NCI-H1694 treated with DMSO at 0.1 percent for 48 hours (cell line): ENCODE measurements at places on chromosomes 2 and 18.

DNA sequence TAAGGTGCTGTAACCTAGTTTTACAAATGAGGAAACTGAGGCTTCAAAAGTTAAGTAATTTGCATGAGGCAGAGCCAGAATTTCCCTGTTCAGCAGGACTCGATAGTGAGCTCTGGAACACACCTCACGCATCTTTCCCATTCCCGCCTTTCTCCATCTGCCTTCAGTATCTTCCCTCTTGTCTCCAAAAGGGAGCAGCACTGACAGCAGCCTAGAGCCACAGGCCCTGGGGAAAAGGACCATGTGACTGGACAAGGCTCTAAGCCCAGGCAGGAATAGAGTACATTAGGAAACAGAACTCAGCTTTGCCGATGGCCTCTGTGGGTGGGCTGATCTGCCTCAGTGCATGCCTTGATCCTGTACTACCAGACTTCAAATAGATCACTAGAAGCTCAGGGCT lies 21.5 kb downstream of the GPR155 start:
- DNase-seq, result no peak

DNA sequence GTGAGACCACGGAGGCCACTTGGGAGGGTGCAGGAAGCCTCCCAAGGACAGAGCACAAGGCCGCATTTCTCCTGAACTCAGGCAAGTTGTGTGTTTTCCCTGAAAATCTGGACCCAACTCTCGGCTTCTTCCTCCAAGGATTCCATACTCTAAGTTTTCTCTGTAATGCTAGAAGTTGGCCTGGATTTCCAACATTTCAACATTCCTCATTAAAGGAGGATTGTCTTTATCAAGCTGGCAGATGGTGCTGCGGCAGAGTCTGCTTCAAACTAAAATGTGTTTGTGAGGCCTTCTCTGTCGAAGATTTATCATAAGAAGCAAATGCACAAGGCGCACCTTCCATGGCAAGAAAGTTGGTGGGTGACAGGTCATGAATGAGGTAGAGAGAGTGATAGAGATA lies 94.4 kb upstream of the SATB2 start:
- DNase-seq, result no peak

- DNase-seq, result no peak
These were observed 209.3 kb upstream of the SOX11 start for GRCh38 chr2:5482929-5483331.

DNA sequence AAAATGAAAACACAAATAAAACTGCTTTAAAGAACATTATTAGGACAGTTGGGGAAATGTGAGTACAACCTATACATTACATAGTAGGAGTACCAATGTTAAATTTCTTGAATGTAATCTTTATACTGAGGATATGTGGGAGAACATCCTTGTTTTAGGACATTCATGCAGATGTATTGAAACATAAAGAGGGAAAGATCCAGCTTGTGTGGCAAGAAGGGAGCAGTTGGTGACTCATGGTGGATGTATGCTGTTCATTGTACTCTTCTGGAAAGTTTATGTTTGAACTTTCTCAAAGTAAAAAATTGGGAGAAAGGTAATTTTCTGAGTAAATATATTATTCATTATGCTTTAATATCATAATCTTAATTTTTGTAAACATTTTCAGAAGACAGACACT lies 132.1 kb upstream of the DLGAP1 start:
- no peak for DNase-seq

GRCh38 chr18:68611311-68611710 lies 103.6 kb downstream of the TMX3 start:
- no peak for DNase-seq

DNA sequence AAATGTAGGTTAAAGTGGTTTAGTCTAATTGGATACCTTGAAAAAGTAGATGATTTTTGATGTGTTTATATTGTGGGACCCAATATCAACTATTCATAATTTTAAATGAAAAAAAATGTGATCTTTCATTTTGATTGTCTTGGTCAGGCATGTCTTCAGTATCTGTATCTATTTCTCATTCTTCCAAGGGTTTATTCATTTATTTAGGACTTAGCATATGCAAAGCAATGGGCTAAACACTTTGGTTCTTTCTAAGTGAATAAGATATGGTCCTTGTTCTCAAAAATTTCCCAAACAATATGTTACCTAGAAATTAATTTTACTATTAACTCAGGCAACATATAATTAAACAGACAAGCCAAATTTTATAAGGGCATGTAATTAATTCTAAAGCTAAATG lies 49.1 kb downstream of the CSRNP3 start:
- DNase-seq, result no peak

DNA sequence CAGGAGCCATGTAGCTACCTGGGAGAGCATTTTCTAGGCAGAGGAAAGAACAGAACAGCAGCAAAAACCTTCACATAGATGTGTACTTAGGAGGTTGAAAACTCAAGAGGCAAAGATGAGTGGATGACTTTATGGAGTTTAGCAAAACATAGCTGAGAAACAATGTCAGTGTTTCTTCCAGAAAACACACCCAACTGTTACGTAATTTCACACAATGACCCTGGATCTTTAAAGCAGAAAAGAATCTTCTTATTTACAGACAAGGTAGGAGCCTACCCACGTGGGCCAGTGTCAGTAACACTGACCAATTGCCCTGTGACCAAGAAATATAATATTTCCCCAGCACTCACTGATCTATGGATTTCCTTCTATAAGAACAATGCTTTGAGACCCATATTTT lies 254.6 kb downstream of the CDH20 start:
- DNase-seq, result no peak

DNA sequence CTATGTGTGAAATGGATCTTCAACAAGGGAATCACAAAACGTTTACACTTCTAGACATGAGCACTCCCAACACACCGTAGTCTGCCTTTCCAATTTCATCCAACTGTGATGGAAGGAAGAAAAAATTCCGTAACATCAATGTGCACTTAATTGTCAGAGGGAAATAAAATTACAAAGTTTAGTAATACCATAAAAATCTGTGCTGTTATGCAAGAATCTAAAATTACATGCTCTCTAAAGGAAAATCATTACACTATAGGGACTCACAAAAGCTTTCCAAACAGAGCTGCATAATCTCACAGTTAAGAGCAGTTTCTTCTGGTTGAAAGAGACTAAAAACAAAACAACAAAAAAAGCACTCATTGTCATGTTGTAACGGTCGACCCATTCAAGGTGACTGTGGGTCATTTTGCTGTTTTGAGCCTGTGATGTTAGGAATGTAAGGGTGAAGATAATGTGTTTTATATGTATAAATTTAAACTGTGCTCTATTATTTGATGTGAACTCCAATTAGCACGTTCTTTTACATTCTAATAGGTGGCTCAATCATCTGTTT lies 698.0 kb downstream of the TDRD15 start:
- no peak for DNase-seq

DNA sequence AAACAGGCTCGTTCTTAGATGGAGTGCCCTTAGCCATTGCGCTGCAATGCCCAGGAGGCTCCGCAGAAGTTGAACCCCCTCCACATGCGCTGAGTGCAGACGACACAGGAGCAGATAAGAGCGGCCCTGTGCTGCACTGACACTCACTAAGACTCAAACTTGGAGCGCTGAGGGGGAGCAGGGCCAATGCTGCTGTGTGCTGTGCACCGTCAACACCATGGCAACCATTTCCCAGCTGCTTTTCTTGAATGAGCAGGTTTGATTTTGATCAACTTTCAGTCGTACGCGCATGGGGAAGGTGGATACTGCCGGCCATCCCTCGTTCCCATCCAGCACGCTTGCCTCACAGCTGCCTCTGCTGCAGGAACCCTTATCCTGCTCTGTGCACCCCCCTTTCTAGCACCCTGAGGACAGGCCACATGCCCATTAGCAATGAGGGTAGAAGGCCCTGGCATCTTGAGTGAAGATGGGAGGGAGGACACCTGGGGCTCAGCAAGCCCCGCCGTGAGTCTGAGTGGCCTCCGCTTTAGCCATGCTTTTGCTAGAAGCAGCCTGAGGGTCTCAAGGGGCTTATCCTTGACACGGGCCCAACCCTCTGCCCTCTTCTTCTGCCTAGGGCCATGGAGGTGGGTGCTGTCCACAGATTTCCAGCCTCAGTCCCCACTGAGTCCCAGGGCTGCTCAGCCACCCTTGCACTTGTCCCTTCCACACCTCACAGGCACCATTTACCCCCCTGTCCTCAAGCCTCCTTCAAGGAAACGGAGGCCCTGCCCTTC lies 271.9 kb downstream of the PHLPP1 start:
- no peak for DNase-seq

DNA sequence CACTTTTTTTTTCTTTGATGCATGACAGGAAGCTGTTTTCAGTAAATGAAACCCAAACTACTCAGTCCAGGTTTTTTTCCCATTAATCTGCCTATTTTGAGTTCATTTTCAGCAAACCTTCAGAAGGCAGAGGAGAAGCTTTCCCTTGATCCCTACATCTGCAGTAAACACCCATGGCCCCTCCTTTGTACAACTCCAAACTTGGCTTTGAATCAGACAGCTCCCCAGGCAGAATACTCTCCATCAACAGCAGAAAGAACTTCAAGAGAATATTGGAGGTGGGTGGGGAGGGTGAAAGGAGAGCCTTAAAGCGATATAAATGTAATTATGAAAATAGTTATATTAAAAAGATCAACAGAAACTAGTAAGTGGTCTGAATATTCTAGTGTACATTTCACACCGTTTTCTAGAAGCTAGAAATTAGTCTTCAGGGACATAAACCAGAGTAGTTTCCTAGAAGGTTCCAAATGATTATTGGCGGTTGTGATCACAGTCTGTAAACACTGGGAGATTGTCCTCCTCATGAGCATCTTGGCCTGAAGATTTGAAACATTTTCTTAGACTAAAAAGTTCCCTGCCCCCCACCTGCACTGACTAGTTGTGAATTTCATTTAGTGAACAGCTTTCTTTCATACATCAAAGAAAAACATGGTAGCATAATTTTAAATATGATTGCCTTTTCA lies 75.1 kb upstream of the STK39 start:
- no peak for DNase-seq

DNA sequence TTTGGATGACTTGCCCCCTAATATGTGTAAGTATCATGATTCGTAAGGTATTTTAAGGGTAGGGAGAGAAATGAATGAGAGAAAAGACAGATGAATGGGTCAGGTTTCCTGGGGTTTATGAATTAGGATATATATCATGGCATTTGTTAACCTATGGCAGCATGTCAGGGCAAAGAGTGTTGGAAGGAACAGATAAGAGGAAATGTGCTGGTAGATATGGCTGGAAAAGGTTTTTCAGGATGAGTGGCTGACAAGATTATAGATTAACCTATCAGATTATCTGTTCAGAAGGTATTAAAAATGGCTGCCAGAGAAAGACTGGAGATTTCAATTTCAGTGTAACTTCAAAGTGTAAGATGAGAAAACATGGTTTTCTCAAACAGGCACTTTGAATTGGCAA lies 67.8 kb downstream of the SRBD1 start:
- DNase-seq, result no peak

- DNase-seq, result no peak
These were observed 30.2 kb downstream of the ADI1 start for GRCh38 chr2:3488855-3489763.

DNA sequence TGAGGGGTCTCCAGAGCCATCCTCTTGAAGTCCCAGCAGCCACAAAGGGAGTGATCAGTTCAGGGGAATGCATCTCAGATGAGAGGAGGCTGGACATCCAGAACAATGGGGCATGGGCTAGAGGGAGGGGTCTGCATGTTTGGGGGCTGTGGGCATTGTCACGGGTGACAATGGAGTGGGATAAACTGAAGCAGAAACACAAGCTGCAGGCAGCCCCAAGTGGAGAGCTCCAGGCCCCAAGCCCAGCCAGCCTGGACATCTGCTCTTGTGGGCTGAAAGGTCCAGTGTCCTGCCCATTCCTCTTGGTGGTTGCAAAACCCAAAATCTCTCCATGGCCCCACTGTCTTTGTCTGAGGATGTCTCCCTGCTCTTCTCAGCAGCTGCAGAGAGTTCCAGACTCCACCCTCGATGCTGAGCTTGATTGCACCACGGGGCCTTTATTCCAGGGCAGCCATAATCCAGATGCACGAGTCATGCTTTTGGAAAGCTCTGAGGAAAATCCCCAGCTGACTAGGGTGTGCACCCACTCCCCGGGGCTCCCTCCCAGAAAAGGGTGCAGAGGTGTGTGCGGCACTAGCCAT lies 149.4 kb downstream of the TNS1 start:
- no peak for DNase-seq

DNA sequence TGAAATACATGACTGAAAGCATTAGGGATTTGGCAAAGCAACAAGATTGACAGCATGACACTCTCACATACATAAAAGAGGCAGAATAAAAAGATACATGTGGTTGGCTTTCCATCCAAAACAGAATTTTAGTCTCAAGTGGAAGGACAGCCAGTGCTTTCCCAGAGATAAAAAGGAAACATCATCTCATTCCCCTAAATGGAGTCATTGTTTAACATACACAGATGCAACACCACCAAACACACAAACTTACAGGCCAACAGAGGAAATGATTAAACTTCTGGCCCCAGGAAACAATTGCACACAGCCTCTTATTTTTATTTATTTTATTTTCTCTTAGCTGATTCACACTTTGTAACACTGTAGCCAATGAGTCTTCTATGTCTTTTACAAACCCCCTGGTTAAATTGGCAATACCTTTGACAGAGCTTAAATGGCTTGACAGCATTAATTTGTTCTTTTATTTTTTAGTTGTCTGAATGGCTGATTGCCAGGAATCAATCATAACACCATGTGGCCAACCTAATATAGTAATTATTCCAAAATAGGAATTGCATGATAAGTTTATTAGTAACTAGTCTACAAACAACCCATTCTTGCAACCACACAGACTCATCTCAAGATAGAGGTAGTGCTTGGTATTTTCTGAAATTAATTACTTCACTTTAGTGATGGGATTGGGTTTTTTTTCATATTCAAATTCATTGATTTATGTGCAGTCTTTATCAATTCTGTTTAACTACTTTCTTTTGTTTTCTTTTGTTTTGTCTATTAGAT lies 190.5 kb downstream of the RND3 start:
- DNase-seq, result no peak

DNA sequence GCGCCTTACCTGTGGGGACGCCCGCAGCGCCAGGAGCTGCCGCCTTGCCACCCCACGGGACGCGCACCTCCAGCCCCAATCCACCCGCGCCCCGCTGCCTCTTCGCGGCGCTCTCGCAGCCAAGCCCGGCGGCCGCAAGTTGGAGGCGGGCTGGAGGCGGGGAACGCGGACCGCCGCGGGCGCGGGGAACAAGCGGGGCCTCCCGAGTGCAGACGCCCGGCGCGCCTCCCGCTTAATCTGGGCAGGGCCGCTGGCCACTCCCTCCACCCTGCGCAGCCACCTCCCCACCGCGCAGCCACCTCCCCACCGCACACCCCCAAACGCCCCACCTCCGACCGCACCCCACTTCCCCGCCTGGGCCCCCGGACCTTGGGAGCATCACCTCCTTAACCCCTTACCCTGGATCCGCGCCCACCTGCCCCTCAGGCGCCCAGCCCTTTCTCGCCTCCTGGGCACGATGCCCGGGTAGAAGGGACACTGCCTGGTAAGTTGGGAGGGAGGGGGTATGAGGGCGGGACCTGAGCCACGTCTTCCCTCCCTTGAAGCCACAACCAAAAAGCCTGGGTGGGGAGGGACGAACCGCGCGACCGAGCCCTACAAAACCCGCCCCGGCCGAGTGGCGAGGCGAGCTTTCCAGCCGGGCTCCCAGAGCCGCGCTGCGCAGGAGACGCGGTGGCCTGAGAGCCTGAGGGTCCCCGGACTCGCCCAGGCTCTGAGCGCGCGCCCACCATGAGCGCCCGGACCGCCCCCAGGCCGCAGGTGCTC lies at the start of the genes COL4A3 and COL4A4:
TSS of gene COL4A3 (plus strand) at position 627 of the 765 bp plus-strand sequence. CDS start at position 730, 103 bp downstream.
TSS of gene COL4A4 (minus strand) at position 208 of the 765 bp plus-strand sequence. CDS start 16,722 bp downstream, outside the sequence.
- no peak for DNase-seq
